Lung (tissue), 17 donors: ENCODE measurements at places on chromosomes 6 and 20. TPM values are rescaled to one million over a fixed set of nuclear protein-coding genes. Genes with fewer than 3 reads are reported as not detected.

GRCh38 chr6:45728674-45729073, 287.0 kb downstream of the CLIC5 start:
- peak; percentile 88 for DNase-seq

DNA sequence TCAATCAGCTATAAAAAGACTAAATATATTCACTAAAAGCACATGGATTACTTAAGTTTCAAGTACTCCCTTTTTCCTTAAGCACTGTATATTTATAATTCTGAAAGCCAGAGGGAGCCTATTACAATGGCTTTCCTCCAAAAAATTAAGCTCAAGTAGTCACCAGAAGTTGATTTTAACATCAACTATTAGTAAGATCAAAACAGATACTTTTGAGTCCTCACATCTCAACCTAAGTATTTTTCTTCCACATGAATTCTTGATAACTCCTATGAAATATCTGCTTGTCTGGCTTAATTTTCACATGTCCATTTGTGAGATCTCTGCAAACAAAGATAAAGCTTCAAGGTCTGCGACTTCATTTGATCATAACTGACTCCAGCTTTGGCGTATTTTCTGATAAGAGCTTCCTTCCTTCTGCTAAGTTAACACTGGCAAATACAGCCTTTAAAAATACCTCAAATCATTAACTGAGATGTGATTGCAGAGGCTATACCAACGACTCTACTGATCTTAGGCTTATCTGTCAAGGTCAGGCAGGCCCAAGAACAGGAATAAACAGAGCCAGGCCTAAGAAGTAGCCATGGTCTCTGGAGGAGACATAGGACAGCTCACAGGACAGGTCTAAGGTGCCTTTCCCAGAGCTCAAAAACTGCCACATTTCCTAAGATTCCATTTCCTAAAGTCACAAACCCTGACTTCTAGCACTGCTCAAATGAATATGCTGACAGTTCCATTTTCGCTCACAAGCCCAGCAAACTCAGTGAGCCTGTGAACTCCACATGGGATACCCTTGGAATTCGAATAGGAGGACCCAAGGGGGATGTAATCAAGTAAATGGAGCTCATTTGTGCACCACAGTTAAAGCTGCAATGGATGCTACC, 10.0 kb downstream of the SNX5 start:
- DNase-seq, result peak; percentile 70

GRCh38 chr6:116238083-116238482, 15.8 kb downstream of the TSPYL4 start:
- DNase-seq, result no peak

Gene BNIP5
- total RNA-seq, result 0.09 TPM

Gene GRIK2
- 1.2 TPM for total RNA-seq
